Cortex of kidney (tissue), 1 donor: ENCODE measurements at places on chromosomes 5 and 9.

- no peak for DNase-seq
Measured at GRCh38 chr5:67050125-67050524, 146.5 kb downstream of the CD180 start.

DNA sequence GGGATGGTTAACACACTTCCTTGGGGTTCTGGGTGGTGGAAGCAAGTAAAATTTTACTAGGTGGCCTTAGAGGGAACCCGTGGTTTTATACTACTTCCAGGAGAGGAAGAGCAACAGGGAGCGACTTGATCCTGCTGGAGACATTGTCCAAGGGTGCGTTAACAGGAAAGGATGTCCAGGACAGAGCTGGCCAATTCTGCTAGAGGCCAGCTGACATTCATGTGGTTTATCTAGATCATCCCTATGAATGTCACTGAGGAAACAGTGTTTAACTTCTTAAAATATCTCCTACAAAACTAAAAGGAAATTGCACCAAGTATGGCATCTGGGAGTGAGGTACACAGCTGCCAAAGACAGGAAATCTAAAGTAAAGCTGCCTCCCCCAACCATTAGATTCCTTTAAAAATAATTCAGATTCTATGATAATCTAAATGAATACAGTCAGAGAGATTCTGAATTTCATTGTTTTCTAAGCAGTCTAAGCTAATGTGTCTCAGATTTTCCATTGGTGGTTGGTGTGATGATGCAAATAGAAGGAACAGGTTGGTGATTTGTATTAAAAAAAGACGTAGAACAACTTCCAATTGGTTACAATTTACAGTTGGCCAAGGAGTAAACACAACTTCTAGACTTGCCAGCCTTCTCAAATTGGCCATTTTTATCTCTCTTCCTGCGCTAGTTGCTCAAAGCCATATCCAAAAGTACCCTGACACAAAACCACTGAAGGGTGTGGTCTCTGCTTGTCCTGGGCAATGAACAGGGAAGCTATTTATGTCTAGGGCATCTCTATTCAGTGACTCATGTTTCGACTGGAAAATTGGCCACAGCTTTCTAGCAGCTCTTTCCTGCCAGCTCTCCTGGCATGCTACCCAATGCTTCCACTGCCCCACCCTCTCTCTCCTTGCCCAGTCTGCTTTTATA, 574.7 kb upstream of the MEF2C start:
- DNase-seq: no peak

GRCh38 chr9:120648581-120649197, 65.6 kb downstream of the MEGF9 start:
- DNase-seq: no peak

DNA sequence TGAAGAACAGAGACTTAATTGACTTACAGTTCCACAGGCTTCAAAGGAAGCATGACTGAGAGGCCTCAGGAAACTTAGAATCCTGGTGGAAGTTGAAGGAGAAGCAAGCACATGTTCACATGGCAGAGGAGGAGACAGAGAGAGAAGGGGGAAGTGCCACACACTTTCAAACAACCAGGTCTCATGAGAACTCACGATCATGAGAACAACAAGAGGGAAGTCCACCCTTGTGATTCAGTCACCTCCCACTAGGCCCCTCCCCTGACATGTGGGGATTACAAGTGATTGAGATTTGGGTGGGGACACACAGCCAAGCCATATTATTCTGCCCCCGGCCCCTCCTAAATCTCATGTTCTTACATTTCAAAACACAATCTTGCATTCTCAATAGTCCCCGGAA, 19.5 kb downstream of the NR3C1 start:
- no peak for DNase-seq

DNA sequence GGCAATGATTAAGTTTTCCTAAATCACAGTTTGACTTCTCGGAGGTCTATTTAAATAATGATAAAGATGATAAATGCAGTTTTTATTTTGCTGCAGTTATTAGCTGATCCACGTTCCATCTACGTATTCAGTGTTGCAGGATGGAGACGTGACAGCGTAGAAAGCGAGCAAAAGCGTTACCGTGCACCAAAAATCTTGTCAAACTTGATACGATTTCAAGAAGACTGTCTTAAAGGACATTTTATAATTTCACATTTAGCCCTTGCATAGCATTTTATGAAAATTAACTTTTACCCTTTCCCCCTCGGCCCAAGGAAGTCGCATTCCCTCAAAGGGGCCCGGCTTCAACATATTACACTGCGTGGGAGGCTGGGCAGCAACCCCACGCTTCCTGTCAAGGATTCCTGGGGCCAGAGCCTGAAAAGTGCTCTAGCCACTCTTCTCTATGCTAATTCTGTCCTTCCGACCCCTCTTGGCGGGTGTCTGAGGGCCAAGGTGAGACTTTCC, 7.1 kb upstream of the PURA start:
- DNase-seq: no peak

DNA sequence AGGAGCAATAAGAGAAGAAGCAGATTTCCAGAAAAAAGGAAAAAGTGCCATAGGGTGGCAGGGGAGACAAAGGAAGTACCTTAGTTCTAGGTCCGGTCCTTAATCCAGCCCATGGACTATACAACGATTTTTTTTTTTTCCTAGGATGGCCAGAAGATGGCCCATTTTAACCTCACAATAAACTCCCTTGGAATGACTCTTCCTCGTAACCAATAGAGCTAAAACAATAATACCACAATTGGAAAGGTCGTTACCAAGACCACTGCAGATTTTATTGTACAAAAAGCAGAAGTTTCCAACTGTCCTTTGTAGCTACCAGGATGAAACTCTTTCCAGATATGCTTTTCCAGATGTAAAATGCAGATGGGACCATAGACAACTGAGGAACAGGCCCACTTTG, 34.4 kb upstream of the SSBP2 start:
- no peak for DNase-seq

DNA sequence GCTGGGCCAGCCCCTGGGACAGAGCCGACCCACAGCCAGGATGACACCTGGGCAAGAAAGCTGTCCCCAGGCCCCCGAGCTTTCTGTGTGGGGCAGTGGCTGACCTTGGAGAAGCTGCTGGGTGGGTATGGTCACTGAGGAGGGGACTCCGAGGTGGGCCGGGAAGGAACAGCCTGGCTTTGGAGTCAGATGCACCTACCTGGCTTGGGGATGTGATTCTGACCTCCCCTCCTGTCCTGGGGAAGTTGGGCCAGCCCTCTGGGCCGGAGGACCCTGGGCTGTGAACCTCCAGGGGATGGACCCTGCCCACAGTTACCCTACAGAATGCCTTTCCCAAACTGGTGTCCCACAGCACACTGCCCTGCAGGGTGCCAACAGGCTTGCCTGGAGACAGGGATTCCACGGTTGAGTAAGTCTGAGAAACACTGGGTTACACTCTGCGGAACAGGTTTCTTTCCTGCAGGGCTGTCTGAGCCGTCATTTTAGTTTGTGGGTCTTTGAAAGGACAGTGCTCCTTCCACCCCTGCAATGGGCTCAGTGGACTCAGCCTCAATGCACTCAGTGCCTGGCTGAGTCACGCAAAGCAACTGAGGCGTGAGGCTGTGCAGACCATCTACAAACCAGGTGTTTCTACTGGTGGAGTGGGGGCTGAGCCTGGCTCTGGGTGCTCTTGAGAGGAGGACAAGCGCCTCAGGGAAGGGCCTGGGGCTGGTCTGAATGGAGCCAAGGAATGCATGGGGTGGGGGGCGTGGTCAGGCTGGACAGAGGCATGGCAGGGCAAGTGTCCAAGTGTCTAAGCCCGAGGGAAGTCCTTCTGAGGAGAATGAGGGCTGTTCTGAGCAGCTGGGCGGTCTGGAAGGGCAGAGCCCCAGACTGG, 41.3 kb upstream of the PHYKPL start:
- no peak for DNase-seq

GRCh38 chr5:150619359-150620230, 20.9 kb upstream of the SYNPO start:
- no peak for DNase-seq
